ENCODE measurements at places on chromosomes 16 and 17. TPM values are rescaled to one million over a fixed set of nuclear protein-coding genes. Genes with fewer than 3 reads are reported as not detected.

GRCh38 chr16:11082108-11082859, 137.9 kb downstream of the CLEC16A start:
- no peak for ATAC-seq

NPIPA8 gene
- total RNA-seq, result 33.1 TPM

ADAM11 gene
- 1.3 TPM for total RNA-seq

BRICD5 gene
- total RNA-seq, result 10.3 TPM

CNTNAP1 gene
- total RNA-seq, result 14.5 TPM

DNA sequence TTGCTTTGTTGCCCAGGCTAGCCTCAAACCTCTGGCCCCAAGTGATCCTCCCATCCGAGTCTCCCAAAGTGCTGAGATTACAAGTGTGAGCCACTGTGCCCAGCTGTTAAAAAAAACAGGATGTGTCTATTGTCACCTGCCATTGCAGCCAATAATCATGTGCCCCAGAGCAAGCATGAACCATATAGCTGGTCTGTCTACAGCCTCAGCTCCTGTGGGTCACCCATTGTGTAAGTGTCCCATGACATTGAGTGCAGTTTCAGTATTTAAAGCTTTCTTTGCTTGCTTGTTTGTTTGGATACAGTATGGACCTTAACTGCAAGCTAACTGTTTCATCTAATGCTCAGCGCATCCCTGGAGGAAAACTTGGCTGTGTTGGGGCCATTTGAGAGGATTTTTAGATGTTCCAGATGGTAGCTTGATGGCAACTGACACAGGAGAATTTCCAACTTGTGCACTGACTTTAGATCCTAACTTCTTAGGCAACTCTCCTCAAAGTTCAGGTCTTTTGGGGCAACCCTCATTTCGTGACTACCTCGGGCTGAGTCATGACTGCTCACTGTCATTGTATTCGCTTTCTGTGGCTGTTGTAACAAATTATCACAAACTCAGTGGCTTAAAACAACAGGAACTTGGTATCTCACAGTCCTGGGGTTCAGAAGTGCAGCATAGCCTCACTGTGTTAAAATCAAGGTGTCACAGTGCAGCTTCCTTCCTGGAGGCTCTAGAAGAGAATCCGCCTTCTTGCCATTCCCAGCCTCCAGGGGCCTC, 30.3 kb upstream of the ADORA2B start:
- no peak for ATAC-seq

All from gastroesophageal sphincter (tissue), 4 donors.